Activated CD4-positive, alpha-beta T cell treated with anti-CD3 and anti-CD28 coated beads, Interleukin-2, amount 10 ng/mL, durations not matched to agents 24 days and 14 days (primary cell): ENCODE measurements at places on chromosomes 1 and 21.
A peak's percentile ranks its signal among the peaks of the same experiment; 100 is the strongest.

DNA sequence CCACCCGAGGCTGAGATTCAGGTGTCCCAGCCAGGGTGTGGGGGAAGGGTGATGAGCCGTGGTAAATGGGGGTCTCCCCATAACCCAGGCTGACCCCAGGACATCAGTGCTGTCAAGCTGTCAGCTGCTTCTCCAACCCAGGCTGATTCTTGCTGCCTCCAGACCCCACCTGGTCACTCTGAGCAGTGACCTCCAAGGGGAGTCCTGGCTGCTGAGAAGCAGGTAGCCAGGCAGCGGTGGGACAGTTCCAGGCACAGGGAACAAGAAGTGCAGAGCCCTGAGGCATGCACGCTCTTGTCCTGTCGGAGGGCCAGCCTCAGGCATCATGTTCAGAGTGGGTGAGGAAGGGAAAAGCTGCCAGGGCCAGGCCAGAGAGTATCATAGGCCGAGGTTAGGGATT, 1.1 kb downstream of the ESPN start:
- H3K36me3 ChIP-seq = no peaks in the 10 kb centered on the region
- peaks cover 46% of the 10 kb centered on the region for H3K27me3 ChIP-seq
- no peak for DNase-seq
- peaks cover 12% of the 10 kb centered on the region for H3K4me1 ChIP-seq
- H3K4me3 ChIP-seq = no peak overlapping the region

- H3K36me3 ChIP-seq = no peaks in the 10 kb centered on the region
- H3K4me1 ChIP-seq = peaks cover 1% of the 10 kb centered on the region
- H3K27me3 ChIP-seq = no peaks in the 10 kb centered on the region
- H3K27ac ChIP-seq = no peak overlapping the region
These were observed 44.8 kb downstream of the CASZ1 start for GRCh38 chr1:10751561-10752085.

GRCh38 chr1:183995322-183996039, 42.0 kb downstream of the COLGALT2 start:
- H3K27ac ChIP-seq = no peak overlapping the region
- no peak overlapping the region for H3K4me3 ChIP-seq
- DNase-seq = no peak
- H3K36me3 ChIP-seq = no peaks in the 10 kb centered on the region
- peaks cover 3% of the 10 kb centered on the region for H3K4me1 ChIP-seq

DNA sequence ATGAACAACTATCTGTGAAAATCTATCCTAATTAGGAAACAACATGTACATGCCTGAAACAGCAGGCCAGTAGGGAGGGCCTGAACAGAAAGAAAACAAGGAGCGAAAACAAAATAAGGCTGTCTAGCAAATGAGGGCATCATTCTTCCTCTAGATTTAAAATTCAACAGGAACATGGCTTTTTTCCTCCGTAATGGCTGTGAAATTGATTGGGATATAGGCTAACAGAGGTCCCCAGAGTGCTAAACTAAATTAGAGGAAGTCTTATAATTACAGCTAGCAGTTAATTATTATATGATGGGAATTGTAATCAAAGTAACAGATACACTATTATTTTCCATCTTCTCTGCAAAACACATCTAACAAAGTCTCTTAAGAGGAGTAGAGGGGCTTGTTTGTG, 51.7 kb upstream of the TIAM1 start:
- no peaks in the 10 kb centered on the region for H3K27me3 ChIP-seq
- no peak for DNase-seq
- no peak overlapping the region for H3K27ac ChIP-seq
- no peak overlapping the region for H3K4me3 ChIP-seq
- H3K36me3 ChIP-seq = no peaks in the 10 kb centered on the region

GRCh38 chr1:34370748-34371147, 194.0 kb downstream of the C1orf94 start:
- H3K4me1 ChIP-seq = no peaks in the 10 kb centered on the region
- H3K27me3 ChIP-seq = peaks cover 10% of the 10 kb centered on the region
- H3K36me3 ChIP-seq = no peaks in the 10 kb centered on the region
- no peak overlapping the region for H3K27ac ChIP-seq

- H3K27me3 ChIP-seq = no peaks in the 10 kb centered on the region
- peak; percentile 85 for DNase-seq
- peaks cover 90% of the 10 kb centered on the region for H3K4me1 ChIP-seq
- peak overlapping the region; percentile 68 for H3K4me3 ChIP-seq
These were observed 36.8 kb upstream of the DUSP10 start for GRCh38 chr1:221778535-221779142.

DNA sequence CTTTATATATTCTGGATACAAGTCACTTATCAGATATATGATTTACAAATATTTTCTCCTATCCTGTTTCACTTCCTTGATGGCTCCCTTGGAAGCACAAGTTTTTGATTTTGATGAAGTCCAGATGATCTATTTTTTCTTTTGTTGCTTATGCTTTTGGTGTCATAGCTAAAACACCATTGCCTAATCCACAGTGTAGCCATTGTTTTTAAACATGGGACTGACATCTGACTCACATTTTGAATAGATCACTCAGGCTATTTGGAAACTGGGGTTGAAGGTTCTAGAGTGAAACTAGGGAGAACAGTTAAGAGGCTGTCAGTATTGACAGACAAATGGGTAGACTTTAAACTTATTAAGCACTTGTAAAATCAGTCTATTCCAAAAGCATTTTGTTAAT, 16.6 kb downstream of the AK4 start:
- H3K27ac ChIP-seq = peak overlapping the region; percentile 27
- no peaks in the 10 kb centered on the region for H3K27me3 ChIP-seq
